ENCODE measurements at places on chromosomes 2 and 18.

GRCh38 chr18:55246278-55246677 lies 287.0 kb upstream of the CCDC68 start:
- DNase-seq, result no peak

DNA sequence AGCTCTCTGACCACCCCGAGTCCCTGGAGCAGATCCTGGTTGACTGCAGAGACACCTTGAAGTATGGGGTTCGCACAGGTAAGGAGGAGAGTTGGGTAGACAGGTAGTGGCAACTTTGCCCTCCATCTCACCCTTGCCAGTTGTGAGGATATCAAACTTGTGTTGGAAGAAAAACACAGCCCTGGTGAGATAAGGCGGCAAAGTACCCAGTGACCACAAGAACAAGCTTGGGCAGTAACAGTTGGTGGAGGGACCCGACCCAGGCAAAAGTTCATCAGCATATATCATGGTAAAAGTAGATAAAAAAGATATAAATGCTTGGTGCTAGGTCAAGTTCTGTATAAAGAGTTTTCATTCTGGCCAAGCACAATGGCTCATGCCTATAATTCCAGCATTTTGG lies 14.4 kb downstream of the GAD1 start:
- DNase-seq, result no peak

- peak; percentile 39 for DNase-seq
Observed at GRCh38 chr2:190791347-190791975, 89.2 kb upstream of the GLS start.

DNA sequence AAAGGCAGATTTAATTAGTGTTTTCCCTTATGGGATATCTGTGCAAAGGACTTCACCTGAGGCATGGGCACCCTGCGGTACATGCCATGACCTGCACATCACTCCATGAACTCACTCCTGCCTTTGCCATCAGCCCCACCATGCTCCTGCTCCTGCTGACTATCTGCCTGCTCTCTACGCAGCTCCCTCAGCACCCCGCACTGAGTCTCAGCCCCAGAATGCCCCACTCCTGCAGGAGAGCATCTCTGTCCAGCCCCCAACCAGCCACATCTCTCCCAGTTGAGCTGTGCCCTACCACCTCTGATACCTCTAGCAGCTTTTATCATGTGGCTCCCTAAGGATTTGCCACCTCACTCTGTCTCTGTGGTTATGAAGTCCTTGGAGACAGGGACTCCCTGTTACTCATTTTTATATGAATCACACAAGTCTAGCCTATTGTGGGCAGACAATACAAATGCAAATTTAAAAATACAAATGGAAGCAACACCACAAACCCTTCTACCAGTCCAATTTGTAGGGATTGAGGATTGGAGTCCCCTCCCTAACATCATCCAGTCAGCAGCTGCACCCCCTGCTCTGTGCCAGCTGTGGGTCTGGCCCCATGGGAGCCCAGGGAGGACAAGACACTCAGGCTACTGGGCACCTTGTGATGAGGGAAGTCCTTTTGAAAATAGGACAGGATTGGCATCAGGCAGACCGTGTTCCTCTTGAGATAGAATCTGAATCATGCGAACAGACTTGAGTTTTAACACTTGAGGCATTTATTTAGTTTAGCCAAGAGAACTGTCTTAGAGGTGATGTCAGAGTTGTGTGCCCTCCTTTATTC lies 689.6 kb upstream of the HS6ST1 start:
- no peak for DNase-seq

DNA sequence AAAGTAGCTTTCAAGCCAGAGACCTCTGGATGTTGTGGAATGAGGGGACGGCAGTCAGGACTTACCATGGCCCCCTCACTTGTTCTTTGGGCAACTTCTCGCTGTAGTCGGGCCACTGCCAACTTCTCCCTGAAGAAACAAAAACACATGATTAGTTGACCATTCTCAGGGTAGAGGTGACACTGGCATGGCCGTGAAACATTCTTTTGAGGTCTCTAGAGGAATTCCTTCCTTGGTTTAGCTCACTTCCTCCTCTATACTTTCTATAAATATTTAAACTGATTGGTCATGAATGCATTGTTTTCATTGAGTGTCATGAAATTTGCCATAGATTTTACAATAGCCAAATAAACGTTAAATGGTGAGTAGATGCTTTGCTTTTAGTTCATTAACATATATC lies 354.6 kb downstream of the NCKAP5 start:
- no peak for DNase-seq

GRCh38 chr18:22411446-22411845 lies 6.3 kb downstream of the CTAGE1 start:
- DNase-seq, result no peak

GRCh38 chr18:25253136-25253535 lies 98.8 kb downstream of the ZNF521 start:
- no peak for DNase-seq

DNA sequence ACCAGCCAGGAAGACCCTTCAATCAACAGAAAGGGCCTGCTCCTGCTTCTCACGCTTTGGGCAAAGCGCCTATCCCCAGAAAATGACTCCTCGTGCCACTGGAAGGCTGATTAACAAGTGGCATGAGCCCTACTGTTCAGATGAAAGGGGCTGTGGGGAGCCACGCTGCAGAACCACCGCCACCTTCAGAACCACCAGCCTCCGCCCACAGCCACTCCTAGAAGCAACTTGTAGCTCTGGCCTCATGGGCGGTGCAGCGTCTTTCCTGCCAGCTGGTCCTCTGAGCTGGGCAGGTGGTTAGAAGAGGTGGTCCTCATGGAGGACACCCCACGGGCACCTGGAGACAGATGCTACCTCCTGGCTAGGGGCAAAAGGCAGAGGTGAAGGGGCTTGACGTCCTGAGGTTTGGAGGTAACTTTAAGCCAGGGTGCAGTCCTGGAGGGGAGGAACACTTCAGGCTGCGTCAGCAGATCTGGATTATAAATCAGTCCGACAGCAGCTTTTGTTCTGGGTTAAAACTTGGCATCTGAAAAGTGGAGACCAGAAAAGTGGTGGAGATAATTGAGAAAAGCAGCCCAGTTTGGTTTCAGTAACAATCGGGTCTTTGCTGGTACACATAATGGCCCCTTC lies 861 bp upstream of the SEMA4C start:
- DNase-seq, result peak; percentile 71

GRCh38 chr2:238528953-238529781 lies 102.4 kb downstream of the ASB1 start:
- no peak for DNase-seq

GRCh38 chr2:96374211-96374951 lies 38.8 kb downstream of the NCAPH start:
- DNase-seq, result no peak

- no peak for DNase-seq
Observed at GRCh38 chr2:185208261-185208660, 530.3 kb upstream of the FSIP2 start.

DNA sequence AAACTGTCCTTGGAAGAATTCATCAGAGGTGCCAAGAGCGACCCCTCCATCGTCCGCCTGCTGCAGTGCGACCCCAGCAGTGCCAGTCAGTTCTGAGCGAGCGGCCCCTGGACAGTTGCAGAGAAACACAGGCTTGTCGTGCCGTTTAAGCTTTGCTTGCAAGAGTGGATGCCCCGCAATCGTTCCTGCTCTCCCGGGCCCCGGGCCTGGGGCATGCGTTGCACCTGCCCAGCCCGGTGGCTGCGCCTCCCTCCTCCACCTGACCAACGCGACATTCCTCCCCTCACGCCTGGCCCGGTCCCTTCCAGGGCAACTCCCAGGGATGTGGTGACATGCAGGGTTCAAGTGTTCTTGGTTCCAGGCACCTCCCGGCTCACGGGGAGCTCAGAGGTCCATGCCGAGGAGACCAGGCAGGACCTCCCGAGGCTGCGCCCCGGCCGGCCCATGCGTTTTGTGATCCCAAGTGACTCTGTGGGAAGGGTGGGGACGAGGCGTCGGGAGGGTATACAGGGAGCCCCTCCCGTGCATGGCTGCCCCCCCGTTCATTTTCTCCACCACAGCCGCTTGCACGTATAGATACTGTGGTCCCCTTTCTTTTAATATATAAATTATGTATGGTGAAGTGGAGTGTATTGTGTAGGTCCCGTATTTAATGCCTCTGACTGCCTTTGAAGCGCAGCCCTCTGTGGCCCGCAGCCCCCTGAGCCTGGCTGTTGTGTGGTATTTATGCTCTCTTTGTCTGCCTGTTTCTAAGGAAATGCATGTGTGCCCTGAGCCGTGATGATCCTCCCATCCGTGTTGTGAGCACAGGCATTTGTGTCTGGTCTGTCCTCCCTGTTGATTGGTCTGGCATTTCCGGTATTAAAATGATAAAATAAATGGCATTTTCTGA lies 21.2 kb downstream of the ODC1 start:
- DNase-seq, result no peak

GRCh38 chr2:238123218-238123971 lies 15.1 kb upstream of the KLHL30 start:
- DNase-seq, result no peak

DNA sequence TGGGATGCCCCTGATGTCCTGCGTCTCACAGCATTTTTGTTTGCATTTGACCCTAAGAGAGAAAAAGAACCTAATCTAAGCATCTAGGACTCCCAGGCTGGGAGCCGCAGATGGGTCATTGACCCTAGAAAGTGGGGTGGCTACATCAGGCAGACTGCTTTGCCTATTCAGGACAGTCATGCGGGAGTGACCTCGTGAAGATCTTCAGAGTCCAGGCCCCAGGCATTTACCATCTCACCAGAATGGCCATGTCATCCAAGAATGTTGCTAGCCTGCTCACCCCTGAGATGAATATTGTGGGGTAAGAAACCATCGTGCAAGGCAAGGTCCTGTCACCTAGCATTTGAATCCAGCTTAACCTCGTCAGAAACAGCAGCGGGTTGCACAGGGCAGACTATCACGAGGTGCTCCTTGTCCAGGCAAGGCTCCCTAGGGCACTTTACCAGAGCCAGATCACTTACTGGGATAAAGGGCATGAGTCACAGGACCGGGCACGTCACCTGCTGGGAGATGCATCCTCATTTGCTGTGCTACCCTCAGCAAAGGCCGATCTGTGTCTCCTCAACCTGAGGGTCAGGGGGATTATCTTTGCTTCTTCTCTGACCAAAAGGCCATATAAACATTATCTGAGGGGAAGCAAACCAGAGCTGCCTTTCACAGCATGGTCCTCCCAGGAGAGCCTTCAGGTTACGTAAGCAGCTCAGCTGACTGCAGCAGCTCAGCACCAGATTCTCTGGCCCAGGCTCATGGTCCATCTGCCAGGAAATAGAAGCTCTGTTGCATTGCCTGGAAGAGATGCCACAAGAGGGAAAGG lies 162.3 kb downstream of the ACKR3 start:
- DNase-seq, result no peak

DNA sequence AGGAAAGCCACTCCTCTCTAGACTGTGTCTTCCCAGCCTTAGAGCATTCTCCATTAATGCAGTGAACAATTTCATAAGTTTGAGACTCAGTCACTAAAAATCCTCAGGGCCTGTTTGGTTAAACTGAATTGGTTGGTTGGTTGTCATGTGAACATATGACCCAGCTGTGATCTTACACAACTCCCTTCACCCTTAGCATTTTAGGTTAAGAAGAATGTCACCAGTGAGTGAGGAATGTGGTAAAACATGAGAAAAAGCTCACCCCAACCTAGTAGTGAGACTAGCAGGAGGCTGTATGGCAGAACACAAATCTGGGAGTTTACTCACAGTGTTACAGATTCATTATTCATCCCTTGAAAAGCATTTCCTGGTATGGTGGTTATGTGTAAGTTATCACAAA lies 32.4 kb downstream of the LHCGR start:
- no peak for DNase-seq

DNA sequence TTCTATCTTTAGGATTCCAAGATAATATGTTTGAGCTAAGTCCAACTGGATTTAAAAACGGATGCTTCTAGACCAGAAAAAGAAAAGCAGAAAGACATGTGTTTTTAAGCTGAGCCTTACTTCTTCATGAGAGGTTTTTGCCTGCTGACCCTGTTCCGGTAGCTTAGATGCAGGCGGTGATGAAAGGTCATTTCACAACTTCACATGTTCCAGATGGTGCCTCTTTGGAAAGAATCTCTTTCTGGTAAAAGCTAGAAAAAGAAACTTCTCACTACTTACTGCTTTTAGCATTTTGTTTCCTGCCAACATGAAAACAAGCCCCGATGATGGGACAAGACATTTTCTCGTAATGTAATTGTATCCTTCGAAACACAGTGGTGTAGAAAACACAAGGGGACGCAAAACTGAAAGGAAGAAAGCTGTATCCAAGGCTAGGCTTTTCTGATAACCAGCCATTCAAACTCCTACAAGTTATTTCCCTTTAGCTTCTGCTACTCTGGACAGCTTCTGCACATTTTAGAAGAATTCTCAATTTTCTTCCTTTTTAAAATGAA lies 407.3 kb upstream of the LYPD1 start:
- no peak for DNase-seq

Data from CD8-positive, alpha-beta T cell (primary cell).